ENCODE measurements at places on chromosomes 3 and 15.

- no peak for DNase-seq
Measured at GRCh38 chr15:34147371-34148140, 45.7 kb downstream of the PGBD4 start.

- DNase-seq, result no peak
Measured at GRCh38 chr3:126034481-126035361, 49.2 kb downstream of the SLC41A3 start.

DNA sequence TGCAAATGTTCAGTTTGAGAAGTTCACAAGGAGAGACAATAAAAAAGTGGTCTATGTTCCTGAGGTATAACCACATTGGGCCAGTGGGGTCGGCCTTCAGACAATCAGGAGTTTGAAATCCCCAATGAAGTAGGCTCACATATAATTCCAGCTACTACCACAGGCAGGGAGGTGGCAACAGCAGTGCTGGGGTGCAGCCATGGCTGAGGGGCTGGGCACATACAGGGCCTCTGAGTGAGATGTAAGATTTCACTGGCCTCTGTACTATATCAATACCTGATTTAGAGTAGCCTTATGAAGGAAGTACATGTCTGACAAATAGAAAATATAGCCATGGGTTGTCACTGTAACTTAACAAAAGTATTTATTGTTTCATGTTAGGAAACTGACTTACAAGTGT, 402.2 kb downstream of the TBC1D5 start:
- DNase-seq, result no peak

DNA sequence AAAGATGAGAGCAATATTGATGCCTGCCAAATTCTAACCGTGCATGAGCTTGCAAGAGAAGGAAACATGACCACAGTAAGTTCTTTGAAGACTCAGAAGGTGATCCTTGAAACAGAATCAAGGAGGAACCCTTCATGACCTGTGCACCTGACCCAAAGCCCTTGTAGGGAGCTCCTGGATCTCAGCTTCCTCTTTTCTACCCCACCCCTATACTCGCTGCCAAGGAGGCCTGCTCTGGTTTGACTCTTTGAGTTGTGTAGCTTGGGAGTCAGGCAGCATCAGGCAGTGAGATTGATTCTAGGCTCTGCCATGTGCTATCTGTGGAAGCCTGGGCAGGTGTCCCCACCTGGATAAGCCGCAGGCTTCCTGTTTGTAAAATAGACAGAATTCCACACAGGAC, 10.6 kb downstream of the TTC21A start:
- DNase-seq, result no peak

DNA sequence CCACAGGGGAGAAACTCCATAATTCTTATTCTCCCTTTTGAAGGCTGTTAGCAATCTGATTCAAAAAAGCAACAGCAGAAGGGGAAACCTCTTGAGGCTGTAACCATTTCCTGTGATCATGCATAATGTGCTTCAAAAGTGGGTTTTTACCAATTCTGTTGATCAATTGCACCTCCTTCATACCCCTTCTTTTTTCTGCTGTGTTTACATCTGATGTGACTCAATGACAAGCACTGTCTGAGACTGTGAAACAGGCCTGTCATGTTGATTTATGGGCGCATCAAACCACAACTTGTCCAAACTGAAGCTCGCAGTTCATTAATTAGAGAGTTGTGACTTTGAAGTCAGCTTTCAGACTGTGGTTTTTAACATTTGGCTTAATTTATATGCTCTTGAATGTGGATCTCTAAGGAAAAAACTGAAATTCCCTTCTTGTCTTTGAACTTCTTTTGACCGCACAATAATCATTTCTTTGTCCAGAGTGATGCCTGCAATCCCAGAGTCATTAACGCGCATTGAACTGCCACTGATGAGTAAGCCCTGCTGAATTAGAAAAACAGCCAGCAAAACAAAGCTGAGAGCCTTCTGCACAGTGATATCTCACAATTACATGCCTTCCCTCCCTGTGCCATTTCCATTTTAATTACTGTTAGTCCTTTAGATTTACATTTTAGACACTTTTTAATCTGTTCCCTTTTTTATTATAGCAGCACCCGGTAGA, 532.8 kb downstream of the FOXP1 start:
- no peak for DNase-seq

- peak; percentile 10 for DNase-seq
Measured at GRCh38 chr3:57983734-57984518, 24.3 kb upstream of the FLNB start.

- no peak for DNase-seq
Measured at GRCh38 chr3:183620252-183620628, 15.2 kb upstream of the KLHL24 start.

DNA sequence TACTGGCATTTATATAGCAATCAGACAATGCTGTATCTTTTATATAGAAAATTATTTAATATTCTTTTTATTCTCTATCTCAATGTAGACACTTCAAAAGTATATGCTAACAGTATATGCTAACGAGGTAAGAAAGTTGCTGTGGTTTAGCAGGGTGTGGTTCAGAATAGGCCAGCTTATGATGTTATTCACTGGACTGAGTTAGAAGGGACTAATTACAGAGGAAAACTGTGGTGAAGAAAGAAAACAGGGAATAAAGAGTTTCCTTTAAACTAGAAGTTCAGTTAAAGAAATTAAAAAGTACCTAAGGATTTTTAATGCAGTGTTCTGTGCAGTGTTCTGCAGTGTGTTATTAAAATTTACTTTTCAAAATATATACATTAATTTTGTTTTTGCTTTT, 59.4 kb downstream of the MYO9A start:
- DNase-seq, result no peak

- DNase-seq, result no peak
Measured at GRCh38 chr15:85947936-85948335, 131.7 kb upstream of the AGBL1 start.

DNA sequence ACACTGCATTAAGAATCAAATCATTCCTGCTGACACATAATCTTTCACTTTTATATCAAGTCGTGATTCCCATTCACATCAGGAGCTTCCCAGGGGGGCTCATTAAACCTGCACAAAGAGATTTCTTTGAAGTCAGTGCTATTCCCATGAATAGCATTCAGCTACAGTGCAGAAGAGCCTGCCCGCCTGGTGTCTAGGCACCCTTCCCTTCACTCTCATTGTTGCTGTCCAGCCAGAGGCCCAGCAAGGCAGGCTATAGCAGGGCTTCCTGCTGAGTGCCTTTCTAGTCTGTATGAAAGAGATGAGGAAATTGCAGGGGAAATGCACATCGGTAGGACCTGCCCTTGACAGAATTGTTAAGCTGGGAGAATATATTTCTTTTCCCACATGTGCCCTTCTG, 4.5 kb upstream of the GJD2 start:
- DNase-seq, result no peak

- DNase-seq, result no peak
Measured at GRCh38 chr15:88623061-88623460, 1.9 kb downstream of the AEN start.

GRCh38 chr3:46935168-46935858, 41.2 kb downstream of the CCDC12 start:
- DNase-seq, result no peak

DNA sequence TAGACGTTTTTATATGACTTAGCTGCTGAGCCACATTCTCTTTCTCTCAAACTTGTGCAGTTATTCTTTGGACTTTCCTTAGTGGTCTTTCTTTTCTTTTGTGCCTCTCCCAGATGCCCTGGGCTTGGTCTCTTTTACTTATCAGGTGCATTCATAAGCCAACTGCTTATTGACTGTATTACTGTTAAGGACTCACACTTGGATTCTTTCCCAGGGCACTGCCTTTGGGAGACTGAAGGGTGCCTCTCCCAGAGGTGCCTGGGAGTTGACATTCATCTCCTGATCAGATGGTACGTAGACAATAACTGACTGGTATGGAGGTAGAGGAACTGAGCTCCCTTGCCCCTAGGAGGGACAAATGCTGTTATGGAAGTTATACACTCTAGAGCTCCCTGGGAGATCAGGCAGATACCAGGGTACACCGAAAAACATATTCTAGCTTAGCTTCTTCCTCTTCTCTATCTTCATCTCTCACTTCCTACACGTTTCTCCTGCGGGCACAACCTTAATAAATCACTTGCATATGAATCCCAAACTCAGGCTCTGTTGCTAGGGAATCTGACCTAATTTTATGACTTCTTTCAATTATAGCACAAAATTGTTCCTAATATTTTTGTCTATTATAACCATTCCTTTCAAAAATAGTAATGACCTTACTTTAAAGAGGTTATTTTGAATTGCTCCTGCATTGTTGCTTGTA, 24.7 kb downstream of the PARP15 start:
- DNase-seq, result no peak

DNA sequence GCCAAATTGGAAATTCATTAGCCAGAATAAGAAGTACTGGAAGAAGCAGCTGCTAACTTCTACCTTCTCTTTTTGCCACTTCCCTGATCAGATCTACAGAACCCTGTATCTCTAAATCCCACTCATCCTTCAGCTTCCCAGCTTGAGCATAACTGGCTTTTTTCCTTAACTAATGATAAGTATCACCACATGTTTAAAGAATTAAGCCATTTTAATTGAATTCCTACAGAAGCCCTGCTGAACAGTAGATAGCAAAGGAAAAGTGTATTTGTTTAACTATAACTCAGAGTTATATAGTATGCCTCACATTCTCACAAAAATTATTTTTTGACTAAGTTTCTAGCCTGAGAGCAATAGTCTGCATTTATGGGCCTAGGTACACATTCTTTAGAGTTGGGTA, 262.4 kb downstream of the UBE2E2 start:
- DNase-seq, result no peak

DNA sequence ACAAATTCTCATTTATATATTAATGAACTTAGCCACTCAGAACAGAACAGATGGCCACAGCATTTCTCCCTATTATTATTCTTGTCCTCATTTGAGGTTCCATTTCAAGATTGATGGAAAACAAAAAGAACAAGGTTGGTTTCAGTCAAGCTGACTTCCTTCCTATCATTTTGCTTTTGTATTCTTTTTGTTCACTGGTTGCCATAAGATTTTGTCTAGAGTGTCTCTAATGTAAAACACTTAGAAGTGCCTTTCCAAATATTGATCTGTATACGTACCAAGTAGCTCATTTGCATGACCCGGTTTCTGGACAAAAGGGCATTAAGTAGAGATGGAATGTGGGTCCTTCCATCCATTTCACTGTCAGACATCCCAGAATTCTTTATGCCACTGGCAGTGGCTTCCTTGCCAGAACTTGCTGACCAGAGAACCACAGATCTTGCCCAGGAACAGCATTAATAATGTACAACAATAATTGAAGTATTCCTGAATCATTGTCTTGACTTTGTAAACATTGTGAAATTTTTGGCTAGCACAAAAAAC, 63.8 kb downstream of the PEX5L start:
- no peak for DNase-seq

GRCh38 chr3:42236611-42237010, 29.4 kb downstream of the CCK start:
- DNase-seq, result no peak

DNA sequence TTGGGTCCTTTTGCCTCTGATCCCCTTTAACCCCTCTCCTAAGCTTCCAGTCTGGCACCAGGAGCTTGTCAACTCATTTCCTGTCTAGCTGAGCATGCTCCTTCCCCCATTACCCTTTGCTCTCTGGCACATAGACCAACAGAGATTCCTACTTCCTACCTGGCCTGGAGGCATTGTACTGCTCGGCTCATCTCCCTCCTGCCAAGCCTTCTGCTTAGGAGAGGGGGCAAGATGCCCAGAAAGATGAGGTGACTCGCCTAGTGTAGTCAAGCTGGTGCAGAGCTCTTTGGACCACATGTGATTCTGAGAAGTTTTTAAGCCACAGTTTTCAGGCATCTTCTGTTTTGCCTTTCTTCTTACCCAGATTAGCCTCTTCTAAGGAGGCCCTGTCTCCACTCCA, 95.4 kb downstream of the ZNF621 start:
- DNase-seq, result no peak

- no peak for DNase-seq
Measured at GRCh38 chr3:121913305-121913990, 19.2 kb downstream of the SLC15A2 start.

GRCh38 chr15:57921371-57921770, 144.1 kb downstream of the ALDH1A2 start:
- DNase-seq, result no peak

- DNase-seq, result no peak
Measured at GRCh38 chr3:15753056-15753710, 44.6 kb downstream of the ANKRD28 start.

DNA sequence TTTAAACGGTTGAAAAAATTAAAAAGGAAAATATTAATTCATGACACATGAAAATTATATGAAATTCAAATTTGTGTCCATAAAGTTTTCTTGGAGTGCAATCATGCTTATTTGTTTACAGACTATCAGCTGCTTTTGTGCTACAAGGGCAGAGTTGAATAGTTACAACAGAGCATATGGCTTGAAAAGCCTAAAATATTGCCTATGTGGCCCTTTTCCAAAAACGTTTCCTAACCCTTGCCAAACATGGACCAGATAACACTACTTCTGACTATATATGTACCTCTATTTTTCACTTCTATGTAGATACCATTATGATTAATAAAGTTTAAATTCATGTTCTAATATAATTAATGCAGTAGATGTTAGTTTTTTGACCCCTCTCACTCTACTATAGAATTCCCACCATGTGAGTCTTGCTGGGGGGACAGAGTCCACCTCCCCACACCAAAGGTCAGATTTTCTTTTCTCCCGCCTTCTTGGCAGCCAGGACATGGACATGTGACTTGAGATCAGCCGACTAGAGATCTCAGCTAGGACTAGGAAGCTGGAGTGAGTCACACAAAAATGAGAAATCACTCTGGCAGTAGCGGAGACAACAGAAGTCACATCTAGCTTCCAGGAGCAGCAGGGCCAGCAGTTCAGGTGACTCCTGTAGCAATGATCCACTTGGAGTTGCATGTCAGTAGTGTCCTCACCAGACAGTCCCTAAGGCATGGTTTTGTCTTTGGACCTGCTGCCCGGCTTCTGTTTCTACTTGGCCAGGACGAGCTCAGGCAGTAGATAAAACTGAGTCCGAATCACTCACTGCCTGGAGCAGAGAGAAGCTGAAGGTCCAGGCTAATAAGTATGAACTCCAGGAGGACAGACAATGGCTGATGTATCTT, 22.4 kb downstream of the CIAO2A start:
- no peak for DNase-seq

DNA sequence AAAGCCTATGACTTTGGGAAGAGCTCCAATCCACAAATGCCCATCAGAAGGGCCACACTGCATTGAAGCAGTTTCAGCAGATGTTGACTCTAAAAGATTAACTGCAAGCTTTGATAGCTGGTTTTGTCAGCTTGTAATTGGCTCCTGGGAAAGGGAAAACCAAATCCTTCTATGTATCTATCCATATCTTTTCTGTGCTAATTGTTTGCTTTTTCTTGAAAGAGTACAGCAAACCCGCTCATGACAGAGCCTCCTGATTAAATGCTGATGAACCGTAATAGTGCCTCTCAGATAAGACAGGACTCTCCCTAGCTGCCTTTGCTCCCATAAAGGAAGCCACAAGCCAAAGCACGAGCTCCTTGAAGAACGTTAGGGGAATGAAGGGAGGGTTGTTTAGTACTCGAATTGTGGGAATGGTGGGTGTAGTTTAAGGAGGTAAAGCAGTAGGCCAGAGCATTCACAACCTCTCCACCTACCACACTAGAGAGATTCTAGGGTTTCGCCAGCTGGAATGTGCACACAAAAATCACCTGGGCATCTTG, 33.6 kb upstream of the LRIG1 start:
- no peak for DNase-seq

- no peak for DNase-seq
Measured at GRCh38 chr3:177427540-177427939, 230.3 kb upstream of the TBL1XR1 start.
